ENCODE measurements at places on chromosomes 16 and 17.

DNA sequence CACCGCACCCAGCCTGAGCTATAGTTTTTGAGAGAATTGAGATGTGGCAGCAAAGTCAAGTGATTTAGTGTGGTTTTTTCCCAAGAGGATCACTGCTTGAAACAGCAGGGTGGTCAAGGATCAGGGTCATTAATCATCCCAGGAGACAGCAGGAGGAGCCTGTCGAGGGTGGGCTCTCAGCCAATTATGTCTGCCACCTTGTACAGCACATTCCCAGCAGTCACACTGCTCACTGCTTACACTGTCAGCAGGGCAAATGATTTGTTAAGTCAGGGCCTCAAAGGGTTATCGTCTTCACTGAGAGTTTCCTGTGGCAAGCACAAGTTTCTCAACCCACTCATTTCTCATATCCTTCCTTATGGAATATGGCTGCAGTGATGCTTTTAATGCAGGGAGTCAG lies 13.2 kb downstream of the B3GNT9 start:
- DNase-seq = no peak

DNA sequence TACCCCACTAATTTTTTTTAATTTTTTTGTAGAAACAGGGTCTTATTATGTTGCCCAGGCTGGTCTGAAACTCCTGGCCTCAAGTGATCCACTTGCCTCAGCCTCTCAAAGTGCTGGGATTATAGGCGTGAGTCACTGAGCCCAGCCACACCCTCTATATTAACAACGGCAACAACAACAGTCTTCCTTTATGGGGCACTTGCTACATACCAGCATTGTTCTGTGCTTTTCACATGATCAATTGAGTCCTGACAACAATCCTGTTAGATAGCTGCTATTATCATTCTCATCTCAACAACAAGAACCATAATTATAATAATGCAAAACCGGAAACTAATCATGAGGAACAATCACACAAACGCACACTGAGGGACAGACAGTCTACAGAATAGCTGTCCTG lies 12.6 kb upstream of the ARL5C start:
- DNase-seq = no peak

DNA sequence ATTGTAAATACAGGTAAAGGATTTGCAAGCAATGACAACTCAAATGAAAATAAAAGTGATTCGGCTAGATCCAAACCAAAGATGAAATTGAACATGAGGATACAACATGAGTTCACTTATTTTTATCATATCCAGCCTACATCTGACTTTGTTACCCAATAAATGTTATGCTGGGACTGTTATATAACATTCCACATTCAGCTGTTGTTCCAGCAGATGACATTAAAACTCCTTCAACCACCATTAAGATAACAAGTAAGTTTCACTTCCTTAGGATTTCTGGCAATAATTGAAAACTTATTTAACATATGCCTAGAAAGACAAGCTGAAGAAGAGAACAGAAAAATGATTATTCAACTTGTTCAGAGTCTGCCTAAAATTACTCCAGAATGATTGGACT lies 729.4 kb downstream of the CDH11 start:
- no peak for DNase-seq

GRCh38 chr17:39979893-39980350 lies 685 bp upstream of the PSMD3 start:
- peak; percentile 54 for DNase-seq

DNA sequence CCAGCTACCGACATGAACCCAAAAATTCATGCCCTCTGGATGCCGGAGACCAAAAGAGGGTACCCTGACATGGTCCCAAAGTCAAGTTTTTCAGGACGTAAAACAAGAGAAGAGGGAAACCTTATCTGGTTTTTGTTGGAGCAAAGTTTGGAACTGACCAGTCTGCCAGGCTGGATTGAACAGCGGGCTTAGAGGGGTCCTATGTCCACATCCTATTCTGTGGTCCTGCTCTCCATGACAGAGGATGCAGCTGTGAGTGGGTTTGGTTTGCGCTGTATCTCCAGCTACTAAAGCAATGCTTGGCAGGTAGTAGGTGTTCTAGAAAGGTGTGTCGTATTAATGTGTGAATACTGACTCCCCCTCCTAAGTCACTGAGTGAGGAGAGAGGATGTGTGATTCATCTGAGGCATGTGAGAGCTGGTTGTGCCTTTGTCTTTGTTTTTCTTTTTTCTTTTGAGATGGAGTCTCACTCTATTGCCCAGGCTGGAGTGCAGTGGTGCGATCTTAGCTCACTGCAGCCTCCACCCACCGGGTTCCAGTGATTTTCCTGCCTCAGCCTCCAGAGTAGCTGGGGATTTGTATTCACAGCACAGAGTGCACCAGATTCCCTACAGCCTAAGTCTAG lies 31.0 kb downstream of the PMM2 start:
- DNase-seq = no peak

- peak; percentile 52 for DNase-seq
Observed at GRCh38 chr17:29133121-29133713, 47.0 kb downstream of the MYO18A start.

DNA sequence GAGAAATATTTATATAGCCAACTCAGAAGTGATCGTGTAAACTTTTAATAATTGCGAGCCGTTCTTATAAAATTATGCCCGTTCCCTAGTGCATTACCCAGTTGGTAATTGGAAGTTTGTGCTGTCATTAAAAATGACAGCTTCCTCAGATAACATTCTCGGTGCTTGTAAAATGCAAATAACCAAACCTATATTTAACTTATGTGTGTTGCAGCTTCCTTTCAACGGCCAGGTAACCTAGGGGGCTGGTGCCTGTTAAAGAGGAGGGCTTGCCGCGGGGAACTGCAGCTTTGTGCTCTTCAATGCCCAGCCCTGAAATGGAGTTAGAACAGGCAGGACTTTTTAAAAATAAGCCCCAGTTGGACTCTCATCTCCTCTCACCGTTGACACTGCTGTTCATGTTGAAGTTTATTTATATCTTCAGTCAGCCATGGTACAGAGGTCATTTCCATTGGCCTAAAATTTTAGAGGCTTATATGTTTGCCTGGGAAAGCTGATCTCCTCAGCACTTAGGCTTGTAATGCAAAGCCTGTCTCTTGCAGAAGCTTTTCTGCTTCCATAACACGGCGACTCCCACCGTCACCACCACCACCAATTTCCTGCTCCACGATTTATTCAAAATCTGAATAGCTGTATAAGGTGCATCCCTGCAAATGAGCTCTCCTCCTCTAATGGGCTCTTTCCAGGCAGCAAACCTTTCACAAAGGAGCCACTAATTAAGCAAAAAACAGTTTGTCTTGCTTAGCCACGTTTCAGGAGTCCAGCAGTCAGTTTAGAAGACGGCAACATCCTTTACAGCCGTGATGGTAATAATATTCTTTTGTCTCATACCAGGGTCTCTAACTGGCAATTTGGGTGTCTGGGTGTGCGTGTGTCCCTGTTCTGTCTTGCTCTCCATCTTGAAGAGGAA lies 74.7 kb downstream of the RPA1 start:
- no peak for DNase-seq

DNA sequence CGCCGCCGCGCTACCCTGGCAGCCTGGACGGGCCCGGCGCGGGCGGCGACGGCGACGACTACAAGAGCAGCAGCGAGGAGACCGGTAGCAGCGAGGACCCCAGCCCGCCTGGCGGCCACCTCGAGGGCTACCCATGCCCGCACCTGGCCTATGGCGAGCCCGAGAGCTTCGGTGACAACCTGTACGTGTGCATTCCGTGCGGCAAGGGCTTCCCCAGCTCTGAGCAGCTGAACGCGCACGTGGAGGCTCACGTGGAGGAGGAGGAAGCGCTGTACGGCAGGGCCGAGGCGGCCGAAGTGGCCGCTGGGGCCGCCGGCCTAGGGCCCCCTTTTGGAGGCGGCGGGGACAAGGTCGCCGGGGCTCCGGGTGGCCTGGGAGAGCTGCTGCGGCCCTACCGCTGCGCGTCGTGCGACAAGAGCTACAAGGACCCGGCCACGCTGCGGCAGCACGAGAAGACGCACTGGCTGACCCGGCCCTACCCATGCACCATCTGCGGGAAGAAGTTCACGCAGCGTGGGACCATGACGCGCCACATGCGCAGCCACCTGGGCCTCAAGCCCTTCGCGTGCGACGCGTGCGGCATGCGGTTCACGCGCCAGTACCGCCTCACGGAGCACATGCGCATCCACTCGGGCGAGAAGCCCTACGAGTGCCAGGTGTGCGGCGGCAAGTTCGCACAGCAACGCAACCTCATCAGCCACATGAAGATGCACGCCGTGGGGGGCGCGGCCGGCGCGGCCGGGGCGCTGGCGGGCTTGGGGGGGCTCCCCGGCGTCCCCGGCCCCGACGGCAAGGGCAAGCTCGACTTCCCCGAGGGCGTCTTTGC lies 3.1 kb downstream of the HIC1 start:
- DNase-seq = peak; percentile 77

DNA sequence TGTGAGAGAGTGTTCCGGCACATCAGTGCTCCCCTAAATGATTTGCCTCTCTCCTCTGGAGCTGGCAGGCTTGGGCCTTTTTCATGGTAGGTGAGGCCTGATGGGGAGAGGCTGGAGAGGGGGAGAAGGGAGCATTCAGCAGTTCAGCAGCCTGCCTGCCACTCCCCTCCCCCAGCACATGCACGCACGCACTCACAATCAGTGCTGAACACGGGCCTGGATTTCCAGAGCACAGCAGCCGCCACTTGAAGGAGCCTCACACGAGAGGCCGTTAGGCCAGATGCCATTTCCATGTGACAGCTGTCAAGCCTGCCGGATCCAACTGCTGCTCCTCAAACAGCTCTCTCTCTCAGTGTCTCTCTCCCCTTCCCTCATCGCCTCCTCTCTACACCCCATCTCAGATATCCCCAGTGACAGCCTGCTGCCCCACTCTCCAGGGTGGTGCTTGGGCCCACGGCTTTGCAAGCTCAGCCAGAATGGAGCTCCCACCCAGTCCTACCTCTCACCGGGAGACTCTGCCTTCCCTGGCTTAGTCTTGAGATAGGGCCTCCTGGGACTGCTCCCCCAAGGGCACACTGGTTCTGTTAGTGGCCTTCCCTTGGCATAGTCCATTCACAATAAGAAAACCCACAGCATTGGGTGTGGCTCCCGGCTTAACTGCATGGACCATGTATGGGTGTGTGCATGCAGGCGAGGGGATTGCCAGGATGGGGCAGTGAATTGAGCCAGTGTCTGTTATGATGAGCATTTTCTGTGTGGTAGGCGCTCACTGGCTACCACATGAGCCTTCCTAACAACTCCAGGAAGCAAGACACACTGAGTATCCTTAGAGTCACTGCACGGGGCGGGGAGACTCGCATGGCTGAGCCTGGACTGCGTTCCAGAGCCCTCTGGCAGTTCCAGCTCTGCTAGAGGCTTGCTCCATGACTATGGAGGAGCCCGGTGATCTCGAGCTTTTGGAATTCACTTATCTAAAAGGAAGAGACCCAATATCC lies 226.2 kb downstream of the CCDC182 start:
- DNase-seq = peak; percentile 64

- no peak for DNase-seq
Observed at GRCh38 chr17:18045691-18046350, 6.6 kb downstream of the GID4 start.
